Activated T-helper 9 cell treated with anti-CD3 and anti-CD28 coated beads, Interleukin-2, amount 50 U/mL, for 16 hours (primary cell): ENCODE measurements at places on chromosomes 2 and 18.
A peak's percentile ranks its signal among the peaks of the same experiment; 100 is the strongest.

- no peak for DNase-seq
Measured at GRCh38 chr2:37529830-37530415, 141.5 kb downstream of the CDC42EP3 start.

GRCh38 chr2:158184556-158185343, 83.1 kb downstream of the UPP2 start:
- DNase-seq, result no peak

DNA sequence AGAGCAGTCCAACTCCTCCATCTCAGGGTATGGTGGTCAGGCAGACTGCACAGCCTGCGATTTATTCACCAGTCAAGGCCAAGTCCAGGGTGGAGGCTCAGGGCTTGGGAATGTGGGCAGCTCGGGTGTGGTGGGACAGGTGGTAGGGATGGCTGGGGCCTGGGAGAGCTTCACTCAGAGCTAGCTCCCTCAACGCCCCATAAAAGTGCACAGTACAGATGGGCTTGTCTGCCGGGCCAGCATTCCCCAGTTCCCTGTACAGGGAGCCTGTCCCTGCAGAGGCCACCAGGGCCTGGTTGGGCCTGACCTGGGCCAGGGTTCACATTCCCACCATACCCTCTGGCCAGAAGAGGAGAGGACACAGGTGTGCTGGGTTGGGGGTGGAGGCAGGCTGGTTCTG, 49.2 kb upstream of the OTOS start:
- no peak for DNase-seq

DNA sequence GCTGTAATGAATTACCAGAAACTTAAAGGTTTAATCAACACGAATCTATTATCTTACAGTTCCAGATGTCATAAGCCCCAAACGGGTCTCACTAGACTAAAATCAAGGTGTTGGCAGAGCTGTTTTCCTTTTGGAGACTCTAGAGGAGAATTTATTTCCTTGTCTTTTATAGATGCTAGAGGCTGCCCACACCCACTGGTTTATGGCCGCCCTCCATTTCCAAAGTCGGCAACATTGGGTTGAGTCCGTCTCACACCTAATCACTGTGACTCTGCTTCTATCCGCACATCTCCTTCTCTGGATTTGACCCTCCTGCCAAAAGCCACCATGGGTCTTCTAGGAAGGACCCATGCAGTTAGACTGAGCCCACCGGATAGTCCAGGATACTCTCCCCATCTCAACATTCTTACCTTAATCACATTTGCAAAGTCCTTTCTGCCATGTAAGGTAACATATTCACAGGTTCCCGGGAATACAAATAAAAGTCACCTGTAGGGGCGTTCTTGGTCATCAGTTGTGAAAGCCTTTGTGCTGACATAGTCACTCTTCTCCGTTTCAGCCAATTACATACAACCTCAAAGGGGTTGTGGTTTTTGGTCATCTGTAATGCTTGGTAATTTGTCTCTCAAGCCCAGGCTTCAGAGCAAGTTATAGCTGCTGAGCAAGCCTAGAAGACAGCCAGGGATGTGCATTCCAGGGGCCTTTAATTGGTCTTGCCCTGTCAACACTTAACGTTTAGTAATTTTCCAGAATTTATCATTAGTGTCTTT, 179.4 kb downstream of the ANTXR1 start:
- DNase-seq, result no peak

- DNase-seq, result no peak
Measured at GRCh38 chr2:225895126-225895525, 495.6 kb downstream of the NYAP2 start.

- DNase-seq, result no peak
Measured at GRCh38 chr2:197268786-197269584, 41.6 kb downstream of the ANKRD44 start.

GRCh38 chr2:15142069-15142689, 419.0 kb downstream of the NBAS start:
- DNase-seq, result peak; percentile 50

DNA sequence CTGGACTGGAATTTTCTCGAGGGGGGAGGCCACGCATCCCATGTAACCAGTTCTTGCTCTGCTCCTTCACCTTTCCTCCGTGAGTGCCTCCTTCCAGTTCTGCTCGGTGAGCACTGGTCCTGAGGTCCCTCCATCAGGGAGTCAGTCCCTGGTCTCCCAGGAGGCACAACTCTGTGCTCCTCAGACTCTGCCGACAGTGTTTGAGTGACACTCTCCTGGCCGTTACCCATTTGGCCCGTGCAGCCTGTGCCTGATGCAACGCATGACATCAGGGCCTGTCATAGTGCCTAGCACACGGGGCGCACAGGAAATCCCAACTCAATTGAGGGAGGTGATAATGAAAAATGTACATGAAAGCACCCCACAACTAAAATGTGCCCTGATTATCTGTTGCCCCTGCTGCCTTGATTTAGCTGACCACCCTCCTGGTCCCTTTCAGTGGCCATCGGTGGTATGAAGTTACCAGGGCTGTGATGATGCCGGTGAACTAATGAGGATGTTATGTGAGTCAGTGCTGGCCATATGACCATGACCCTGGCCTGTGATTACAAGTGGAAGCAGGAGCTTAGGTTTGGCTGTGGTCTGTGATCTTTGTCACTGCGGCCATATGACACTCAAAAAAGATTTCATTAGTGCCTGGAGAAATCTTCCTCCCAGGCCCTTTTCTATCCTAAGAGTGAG, 144.6 kb downstream of the TDRD15 start:
- DNase-seq, result no peak
